Left lung (tissue), 14 donors: ENCODE measurements at places on chromosomes 7 and 10. TPM values are rescaled to one million over a fixed set of nuclear protein-coding genes. Genes with fewer than 3 reads are reported as not detected.
A peak's percentile ranks its signal among the peaks of the same experiment; 100 is the strongest.

PPP1R3C gene
- 24.0 TPM for total RNA-seq

- H3K4me1 ChIP-seq = peaks cover 11% of the 10 kb centered on the region
- no peaks in the 10 kb centered on the region for H3K27me3 ChIP-seq
- H3K27ac ChIP-seq = no peak overlapping the region
- no peak for DNase-seq
- peaks cover 7% of the 10 kb centered on the region for H3K36me3 ChIP-seq
Observed at GRCh38 chr10:44956226-44956625, 3.4 kb upstream of the RASSF4 start.

GRCh38 chr7:11858622-11859302 is 26.8 kb upstream of the THSD7A start:
- H3K4me1 ChIP-seq = no peaks in the 10 kb centered on the region
- no peaks in the 10 kb centered on the region for H3K36me3 ChIP-seq
- H3K27me3 ChIP-seq = no peaks in the 10 kb centered on the region
- no peak overlapping the region for H3K27ac ChIP-seq
- no peak overlapping the region for H3K4me3 ChIP-seq
- DNase-seq = no peak

- H3K4me3 ChIP-seq = no peak overlapping the region
- DNase-seq = no peak
- no peaks in the 10 kb centered on the region for H3K27me3 ChIP-seq
- H3K36me3 ChIP-seq = no peaks in the 10 kb centered on the region
- H3K27ac ChIP-seq = peak overlapping the region; percentile 2
Observed at GRCh38 chr7:30870821-30871518, 40.7 kb upstream of the AQP1 start.

DNA sequence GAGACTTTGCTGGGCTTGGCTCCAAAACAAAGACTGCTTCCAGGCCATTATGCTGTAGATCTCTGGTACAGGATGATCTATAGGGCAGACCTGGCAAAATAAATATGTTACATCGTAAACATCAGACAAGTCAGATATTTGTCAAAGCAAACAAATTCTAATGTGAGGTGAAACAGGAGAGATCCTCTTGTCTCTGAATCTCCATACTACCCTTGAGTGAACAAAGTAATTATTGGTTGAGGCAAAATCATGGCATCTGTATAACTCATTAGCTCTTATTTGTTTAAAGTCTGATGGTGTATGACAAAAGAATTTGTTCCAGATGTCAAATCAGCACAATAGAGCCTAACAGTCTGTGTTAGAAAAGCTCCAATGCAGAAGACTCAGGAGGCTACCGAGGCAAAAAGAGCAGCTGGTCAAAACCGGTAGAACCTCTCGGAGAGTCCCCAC is 1291.5 kb downstream of the TYW1 start:
- DNase-seq = no peak
- no peak overlapping the region for H3K27ac ChIP-seq
- H3K4me1 ChIP-seq = no peaks in the 10 kb centered on the region
- no peaks in the 10 kb centered on the region for H3K27me3 ChIP-seq
- H3K4me3 ChIP-seq = no peak overlapping the region

PRSS2 gene
- total RNA-seq = not detected

CASD1 gene
- total RNA-seq = 30.3 TPM

ITPRID1 gene
- total RNA-seq = not detected

RBP3 gene
- not detected for total RNA-seq

GRCh38 chr10:102211615-102212299 is 14.3 kb upstream of the ELOVL3 start:
- H3K27ac ChIP-seq = no peak overlapping the region
- no peaks in the 10 kb centered on the region for H3K4me1 ChIP-seq
- DNase-seq = no peak

PDZD7 gene
- 0.58 TPM for total RNA-seq

- no peak for DNase-seq
- no peak overlapping the region for H3K4me3 ChIP-seq
- no peaks in the 10 kb centered on the region for H3K27me3 ChIP-seq
- no peaks in the 10 kb centered on the region for H3K36me3 ChIP-seq
- no peak overlapping the region for H3K27ac ChIP-seq
- H3K4me1 ChIP-seq = no peaks in the 10 kb centered on the region
Observed at GRCh38 chr7:117041007-117041406, 87.7 kb downstream of the ST7 start.

SPDYE11 gene
- not detected for total RNA-seq

CCDC3 gene
- 7.8 TPM for total RNA-seq

- no peak overlapping the region for H3K27ac ChIP-seq
- H3K4me1 ChIP-seq = no peaks in the 10 kb centered on the region
- H3K4me3 ChIP-seq = no peak overlapping the region
- no peak for DNase-seq
- no peaks in the 10 kb centered on the region for H3K36me3 ChIP-seq
Observed at GRCh38 chr7:15279640-15280039, 282.2 kb downstream of the AGMO start.

- H3K27ac ChIP-seq = no peak overlapping the region
- DNase-seq = no peak
- H3K27me3 ChIP-seq = no peaks in the 10 kb centered on the region
- H3K4me3 ChIP-seq = no peak overlapping the region
Observed at GRCh38 chr10:14654821-14655382, 119.8 kb downstream of the FAM107B start.

- no peaks in the 10 kb centered on the region for H3K4me1 ChIP-seq
- no peak overlapping the region for H3K4me3 ChIP-seq
- DNase-seq = no peak
- no peaks in the 10 kb centered on the region for H3K27me3 ChIP-seq
- H3K36me3 ChIP-seq = no peaks in the 10 kb centered on the region
- no peak overlapping the region for H3K27ac ChIP-seq
Observed at GRCh38 chr10:131099028-131099726, 212.3 kb downstream of the TCERG1L start.

SPDYE8 gene
- not detected for total RNA-seq

GRCh38 chr10:63281967-63282366 is 148.8 kb downstream of the NRBF2 start:
- H3K4me3 ChIP-seq = no peak overlapping the region
- DNase-seq = no peak
- H3K27ac ChIP-seq = no peak overlapping the region

- H3K27ac ChIP-seq = no peak overlapping the region
- H3K36me3 ChIP-seq = no peaks in the 10 kb centered on the region
- no peak for DNase-seq
- no peaks in the 10 kb centered on the region for H3K4me1 ChIP-seq
- H3K27me3 ChIP-seq = no peaks in the 10 kb centered on the region
- H3K4me3 ChIP-seq = no peak overlapping the region
Observed at GRCh38 chr10:110214371-110214826, 7.0 kb downstream of the MXI1 start.

CDH23 gene
- 22.8 TPM for total RNA-seq

GRCh38 chr10:102919992-102920739 is 2.1 kb downstream of the CNNM2 start:
- no peak for DNase-seq
- H3K4me1 ChIP-seq = peaks cover 30% of the 10 kb centered on the region
- no peak overlapping the region for H3K27ac ChIP-seq
- H3K36me3 ChIP-seq = no peaks in the 10 kb centered on the region
- H3K27me3 ChIP-seq = peaks cover 19% of the 10 kb centered on the region

DNA sequence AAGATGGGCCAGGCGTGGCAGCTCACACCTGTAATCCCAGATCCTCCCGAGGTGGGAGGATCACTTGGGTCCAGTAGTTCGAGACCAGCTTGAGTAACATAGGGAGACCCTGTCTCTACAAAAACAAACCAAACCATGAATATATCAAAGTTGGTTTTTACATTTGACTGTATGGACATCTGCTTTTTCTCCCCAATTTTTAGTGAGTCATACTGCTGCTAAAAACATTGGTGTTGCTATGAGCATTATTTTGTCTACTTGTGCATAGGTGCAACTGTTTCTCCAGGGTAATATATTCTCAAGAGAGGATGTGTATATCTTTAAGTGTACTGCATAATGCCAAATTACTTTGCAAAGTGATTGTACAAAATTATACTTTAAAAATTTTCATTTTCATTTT is 769 bp upstream of the TMEM248 start:
- DNase-seq = no peak
- peaks cover 26% of the 10 kb centered on the region for H3K4me1 ChIP-seq

DNA sequence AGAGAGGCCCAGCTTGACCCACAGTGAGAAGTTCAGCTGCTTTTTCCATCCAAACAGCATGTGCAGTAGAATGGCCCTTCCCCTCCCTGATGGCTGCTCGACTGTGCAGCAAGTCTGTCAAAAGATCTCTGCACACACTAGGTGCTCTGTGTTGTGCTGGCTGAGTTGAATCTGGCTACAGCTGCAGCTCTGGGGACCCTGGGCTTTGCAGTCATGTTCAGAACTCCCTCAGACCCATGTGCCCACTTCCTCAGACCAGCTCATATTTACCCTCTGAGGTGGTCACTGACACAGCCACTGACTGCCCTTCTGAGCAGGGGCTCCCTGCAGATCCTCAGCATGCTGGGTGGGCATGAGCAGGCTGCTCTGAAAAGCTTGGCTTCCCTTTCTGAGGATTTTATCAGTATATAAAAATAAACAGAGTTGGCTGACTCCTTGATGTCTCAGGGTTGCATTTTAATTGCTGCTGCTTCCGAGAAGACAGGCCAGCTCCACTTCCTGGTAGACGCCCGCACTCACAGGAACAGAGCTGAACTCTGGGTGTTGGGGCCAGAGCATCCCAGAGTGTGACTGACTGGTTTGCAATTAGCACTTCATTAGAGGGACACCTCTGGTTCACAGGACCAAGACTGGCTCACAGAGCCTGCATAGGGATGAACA is 507.9 kb downstream of the RPS24 start:
- no peaks in the 10 kb centered on the region for H3K27me3 ChIP-seq
- no peak overlapping the region for H3K27ac ChIP-seq
- H3K4me1 ChIP-seq = peaks cover 21% of the 10 kb centered on the region

GRCh38 chr7:157090485-157091165 is 48.1 kb upstream of the UBE3C start:
- no peak overlapping the region for H3K4me3 ChIP-seq
- no peaks in the 10 kb centered on the region for H3K4me1 ChIP-seq
- H3K27me3 ChIP-seq = peaks cover 32% of the 10 kb centered on the region
- no peaks in the 10 kb centered on the region for H3K36me3 ChIP-seq
- no peak for DNase-seq
- no peak overlapping the region for H3K27ac ChIP-seq

DNA sequence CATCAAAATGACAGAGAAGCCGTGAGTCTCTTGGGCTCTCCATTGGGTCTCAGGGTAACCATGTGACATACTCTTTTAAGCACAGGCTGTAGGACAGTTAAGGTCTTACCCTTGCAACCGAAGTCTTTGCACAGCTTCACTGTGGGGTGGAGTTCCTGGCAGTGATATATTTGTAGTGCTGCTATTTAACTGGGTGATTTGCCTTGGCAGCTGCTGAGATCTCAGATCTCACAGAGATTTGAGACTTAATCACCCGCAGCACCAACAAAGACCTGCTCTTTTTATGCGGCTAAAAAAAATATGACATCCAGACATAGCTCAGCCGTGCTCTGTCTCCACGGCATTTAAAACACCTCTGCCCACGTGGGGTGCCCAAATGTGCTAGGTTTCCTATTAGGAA is 63.4 kb upstream of the NPTX2 start:
- H3K4me3 ChIP-seq = no peak overlapping the region
- H3K4me1 ChIP-seq = no peaks in the 10 kb centered on the region
- H3K27ac ChIP-seq = no peak overlapping the region

GRCh38 chr10:26571655-26572054 is 125.8 kb upstream of the PDSS1 start:
- H3K4me3 ChIP-seq = no peak overlapping the region
- H3K36me3 ChIP-seq = no peaks in the 10 kb centered on the region
- H3K27ac ChIP-seq = no peak overlapping the region
- H3K27me3 ChIP-seq = no peaks in the 10 kb centered on the region

DNA sequence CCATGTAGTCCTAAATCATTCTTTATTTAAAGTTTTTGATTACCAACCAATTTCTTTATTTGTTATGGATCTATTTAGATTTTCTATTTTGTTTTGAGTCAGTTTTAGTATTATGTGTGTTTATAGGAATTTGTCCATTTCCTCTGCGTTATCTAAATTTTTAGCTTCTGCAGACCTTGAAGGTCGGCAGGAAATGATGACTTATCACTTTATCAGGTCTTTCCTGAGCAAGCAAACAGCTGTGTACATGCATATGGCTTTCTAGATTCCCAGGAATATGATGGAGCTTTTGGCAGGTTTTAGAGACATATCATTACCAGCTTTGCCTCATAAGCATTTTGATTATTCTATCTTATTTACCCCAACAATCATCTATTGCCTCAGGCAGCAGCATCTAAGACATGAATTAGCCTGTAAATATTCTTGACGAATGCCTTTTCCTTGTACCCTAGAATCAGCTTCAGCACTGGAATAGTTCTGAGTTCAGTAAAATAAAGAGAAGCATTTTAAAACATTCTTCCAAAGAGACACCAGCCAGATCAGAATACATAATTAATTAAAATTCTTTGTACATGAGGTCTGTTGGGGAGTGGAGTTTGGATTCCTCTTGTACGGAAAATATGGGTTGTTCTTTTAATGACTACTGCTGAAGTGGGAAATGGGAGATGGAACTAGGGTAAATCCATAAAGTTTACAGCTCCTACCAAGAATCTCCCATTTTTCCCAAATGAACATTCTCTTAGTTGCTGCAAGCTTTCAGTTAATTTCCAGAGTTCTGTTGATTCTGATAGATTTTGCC is 408.8 kb upstream of the SEMA3C start:
- no peak for DNase-seq
- no peak overlapping the region for H3K27ac ChIP-seq
- H3K4me1 ChIP-seq = no peaks in the 10 kb centered on the region
- H3K36me3 ChIP-seq = no peaks in the 10 kb centered on the region
- H3K4me3 ChIP-seq = no peak overlapping the region

DNA sequence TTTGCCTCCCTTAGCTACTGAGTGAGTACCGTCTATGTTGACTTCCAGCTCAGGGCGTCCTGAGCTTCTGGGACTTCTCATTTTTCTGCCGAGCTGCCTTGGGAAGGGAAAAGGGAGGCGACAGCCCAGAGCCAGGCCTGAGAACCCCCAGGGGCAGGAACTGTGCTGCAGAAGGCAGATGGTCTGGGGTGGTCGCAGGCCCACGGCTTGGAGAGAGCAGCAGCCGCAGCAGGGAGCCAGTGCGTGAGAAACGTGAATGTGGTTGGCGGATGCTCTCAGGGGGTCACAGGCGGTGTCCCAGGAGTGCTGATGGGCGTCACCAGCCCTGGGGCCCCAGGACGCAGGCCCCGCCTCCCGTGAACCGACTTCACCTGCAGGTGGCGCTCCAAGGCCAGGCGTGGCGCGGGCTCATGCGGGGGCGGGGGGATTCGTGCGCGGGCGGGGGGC is 9.2 kb upstream of the PWWP2B start:
- DNase-seq = peak; percentile 76
- H3K4me3 ChIP-seq = no peak overlapping the region
- H3K4me1 ChIP-seq = peaks cover 16% of the 10 kb centered on the region
- H3K36me3 ChIP-seq = no peaks in the 10 kb centered on the region
- H3K27ac ChIP-seq = no peak overlapping the region

SFR1 gene
- total RNA-seq = 9.3 TPM

GRCh38 chr7:142556740-142557139 is 192.5 kb upstream of the PRSS1 start:
- H3K4me1 ChIP-seq = peaks cover 16% of the 10 kb centered on the region
- no peaks in the 10 kb centered on the region for H3K27me3 ChIP-seq
- no peaks in the 10 kb centered on the region for H3K36me3 ChIP-seq
- no peak overlapping the region for H3K27ac ChIP-seq

ZNF365 gene
- total RNA-seq = 1.4 TPM

EPDR1 gene
- 84.8 TPM for total RNA-seq
